Activated CD8-positive, alpha-beta T cell treated with anti-CD3 and anti-CD28 coated beads for 36 hours (primary cell): ENCODE measurements at places on chromosomes 2 and 18. TPM values are rescaled to one million over a fixed set of nuclear protein-coding genes. Genes with fewer than 3 reads are reported as not detected.

FRZB gene
- not detected for total RNA-seq

GALNT5 gene
- not detected for total RNA-seq

FOXD4L1 gene
- 0.23 TPM for total RNA-seq

PDIA6 gene
- 150 TPM for total RNA-seq

TPO gene
- total RNA-seq = not detected
